Non-pigmented ciliary epithelial cell (primary cell): ENCODE measurements at places on chromosomes 1 and 21.

GRCh38 chr21:41895643-41896493, 16.7 kb upstream of the PRDM15 start:
- no peak for DNase-seq

- DNase-seq: no peak
These were observed 33.3 kb downstream of the RCC2 start for GRCh38 chr1:17405898-17406759.

DNA sequence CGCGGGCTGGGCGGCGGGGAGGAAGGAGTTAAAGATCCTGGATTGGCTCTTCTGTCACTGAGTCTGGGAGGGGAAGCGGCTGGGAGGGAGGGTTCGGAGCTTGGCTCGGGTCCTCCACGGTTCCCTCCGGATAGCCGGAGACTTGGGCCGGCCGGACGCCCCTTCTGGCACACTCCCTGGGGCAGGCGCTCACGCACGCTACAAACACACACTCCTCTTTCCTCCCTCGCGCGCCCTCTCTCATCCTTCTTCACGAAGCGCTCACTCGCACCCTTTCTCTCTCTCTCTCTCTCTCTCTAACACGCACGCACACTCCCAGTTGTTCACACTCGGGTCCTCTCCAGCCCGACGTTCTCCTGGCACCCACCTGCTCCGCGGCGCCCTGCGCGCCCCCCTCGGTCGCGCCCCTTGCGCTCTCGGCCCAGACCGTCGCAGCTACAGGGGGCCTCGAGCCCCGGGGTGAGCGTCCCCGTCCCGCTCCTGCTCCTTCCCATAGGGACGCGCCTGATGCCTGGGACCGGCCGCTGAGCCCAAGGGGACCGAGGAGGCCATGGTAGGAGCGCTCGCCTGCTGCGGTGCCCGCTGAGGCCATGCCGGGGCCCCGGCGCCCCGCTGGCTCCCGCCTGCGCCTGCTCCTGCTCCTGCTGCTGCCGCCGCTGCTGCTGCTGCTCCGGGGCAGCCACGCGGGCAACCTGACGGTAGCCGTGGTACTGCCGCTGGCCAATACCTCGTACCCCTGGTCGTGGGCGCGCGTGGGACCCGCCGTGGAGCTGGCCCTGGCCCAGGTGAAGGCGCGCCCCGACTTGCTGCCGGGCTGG, at the start of gene NPR1:
Gene NPR1 (plus strand): TSS at position 170 of the 818 bp plus-strand sequence. CDS start 421 bp downstream, at position 591.
- DNase-seq: no peak

DNA sequence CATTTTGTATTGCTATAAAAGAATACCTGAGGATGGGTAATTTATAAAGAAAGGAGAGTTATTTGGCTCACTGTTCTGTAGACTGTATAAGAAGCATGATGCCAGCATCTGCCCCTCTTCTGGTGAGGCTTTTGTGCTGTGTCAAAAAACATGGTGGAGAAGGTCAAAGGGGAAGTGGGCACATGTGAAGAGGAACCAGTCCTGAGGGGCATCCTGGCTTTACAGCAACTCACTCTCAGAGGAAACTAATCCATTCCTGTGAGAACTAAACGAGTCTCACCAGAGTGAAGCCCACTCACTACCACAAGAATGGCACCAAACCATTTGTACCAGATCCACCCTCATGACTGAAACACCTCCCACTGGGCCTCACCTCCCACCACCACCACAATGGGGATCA, 18.8 kb upstream of the SELP start:
- DNase-seq: no peak

GRCh38 chr1:28421744-28422143, 52.2 kb downstream of the PHACTR4 start:
- DNase-seq: no peak

- DNase-seq: no peak
These were observed 3.5 kb downstream of the GALNT2 start for GRCh38 chr1:230070321-230071208.

GRCh38 chr1:160058087-160058486, 11.9 kb downstream of the KCNJ10 start:
- DNase-seq: no peak

- no peak for DNase-seq
These were observed 163.7 kb downstream of the NTPCR start for GRCh38 chr1:233114159-233114558.

- peak; percentile 22 for DNase-seq
These were observed 330.9 kb downstream of the CHRM3 start for GRCh38 chr1:239717097-239717917.

- peak; percentile 91 for DNase-seq
These were observed 16.4 kb upstream of the TARBP1 start for GRCh38 chr1:234495231-234495990.

DNA sequence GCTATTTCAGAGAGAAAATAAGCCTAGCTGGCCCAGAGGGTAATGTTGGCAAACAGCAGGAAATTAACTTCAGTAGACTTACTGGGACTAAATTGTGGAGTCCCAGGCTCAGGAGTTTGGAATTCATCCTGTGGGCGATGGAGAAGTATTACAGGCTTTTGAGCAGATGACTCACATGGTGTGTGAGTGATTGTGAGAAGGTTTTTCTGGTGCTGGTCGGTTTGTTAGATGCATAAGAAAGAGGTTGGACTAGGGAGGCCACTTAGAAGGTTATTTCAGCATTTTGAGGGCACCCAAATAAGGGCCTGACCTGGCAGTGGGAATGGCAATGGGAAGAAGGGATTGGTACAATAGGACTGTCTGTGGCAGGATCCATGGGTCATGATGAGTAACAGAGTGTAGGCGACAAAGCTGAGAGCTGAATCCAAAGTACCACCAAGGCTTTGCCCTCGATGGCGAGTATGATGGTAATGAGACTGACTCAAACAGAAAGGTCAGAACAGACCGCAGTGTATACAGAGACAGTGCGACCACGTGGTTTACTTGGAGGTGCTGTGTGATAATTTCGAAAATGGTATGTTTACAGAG, 69.2 kb upstream of the KIF26B start:
- peak; percentile 95 for DNase-seq

- no peak for DNase-seq
These were observed 64.8 kb upstream of the ATP5PO start for GRCh38 chr21:33980276-33980916.

DNA sequence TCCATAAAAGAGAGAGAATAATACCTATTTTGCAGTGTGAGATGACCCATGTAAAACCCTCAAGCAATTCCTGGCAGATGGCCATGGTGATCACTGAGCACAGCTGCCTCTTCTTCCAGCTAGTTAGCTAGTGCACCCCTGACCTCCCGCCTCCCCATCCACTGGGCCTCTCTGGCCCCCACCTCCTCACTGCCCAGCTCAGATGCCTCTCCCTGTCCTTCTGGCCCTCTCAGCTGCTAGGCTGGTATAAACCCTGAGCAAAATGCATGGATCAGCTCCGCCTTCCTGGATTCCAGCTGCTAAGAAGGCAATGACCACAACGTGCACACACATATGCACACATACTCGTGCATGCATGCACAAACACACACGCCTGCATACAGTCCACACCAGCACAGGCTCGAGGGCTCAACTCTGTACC, 117.2 kb downstream of the DMRTB1 start:
- DNase-seq: no peak

GRCh38 chr1:157142201-157142600, 4.0 kb upstream of the ETV3 start:
- no peak for DNase-seq

GRCh38 chr1:228120857-228121489, 11.9 kb upstream of the MRPL55 start:
- no peak for DNase-seq

- no peak for DNase-seq
These were observed 151.9 kb downstream of the PGBD5 start for GRCh38 chr1:230274254-230274653.

DNA sequence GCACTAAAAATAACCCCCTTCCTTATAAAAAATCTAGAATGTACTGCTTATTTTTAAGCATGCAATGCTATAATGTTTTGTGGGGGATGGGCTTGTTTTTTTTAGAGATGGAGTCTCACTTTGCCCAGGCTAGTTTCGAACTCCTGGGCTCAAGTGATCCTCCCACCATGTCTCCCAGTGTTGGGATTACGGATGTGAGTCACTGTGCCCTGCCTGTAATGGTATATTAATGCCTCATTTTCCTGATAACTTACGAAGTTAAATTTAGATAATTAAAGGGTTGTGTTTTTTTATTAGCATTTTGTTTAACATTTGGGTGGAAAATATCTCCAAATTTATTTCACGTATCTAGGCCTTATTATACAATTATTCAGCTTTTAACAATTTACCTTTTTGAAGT, 6.5 kb downstream of the RNF11 start:
- no peak for DNase-seq

DNA sequence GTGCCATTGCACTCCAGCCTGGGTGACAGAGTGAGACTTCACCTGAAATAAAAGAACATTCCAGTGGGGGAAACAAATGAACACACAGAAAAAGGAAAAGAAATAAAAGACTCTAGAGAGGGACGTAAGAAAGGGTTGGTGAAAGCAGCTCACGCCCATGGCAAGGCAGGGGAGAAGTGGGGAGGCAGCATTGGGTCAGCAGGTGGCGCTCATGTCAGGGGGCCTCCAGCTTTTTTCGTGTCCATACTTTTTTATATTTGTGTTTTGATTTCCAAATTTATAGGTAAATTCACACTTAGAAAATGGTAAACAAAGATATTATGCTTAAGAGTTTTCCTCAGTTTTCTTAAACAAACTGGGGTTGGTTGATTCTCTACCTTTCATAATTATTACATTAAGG, 45.5 kb downstream of the VPS13D start:
- DNase-seq: no peak

- no peak for DNase-seq
These were observed 8.6 kb upstream of the TFF1 start for GRCh38 chr21:42374864-42375499.

- peak; percentile 17 for DNase-seq
These were observed 113.7 kb downstream of the FCRL5 start for GRCh38 chr1:157438613-157439012.

DNA sequence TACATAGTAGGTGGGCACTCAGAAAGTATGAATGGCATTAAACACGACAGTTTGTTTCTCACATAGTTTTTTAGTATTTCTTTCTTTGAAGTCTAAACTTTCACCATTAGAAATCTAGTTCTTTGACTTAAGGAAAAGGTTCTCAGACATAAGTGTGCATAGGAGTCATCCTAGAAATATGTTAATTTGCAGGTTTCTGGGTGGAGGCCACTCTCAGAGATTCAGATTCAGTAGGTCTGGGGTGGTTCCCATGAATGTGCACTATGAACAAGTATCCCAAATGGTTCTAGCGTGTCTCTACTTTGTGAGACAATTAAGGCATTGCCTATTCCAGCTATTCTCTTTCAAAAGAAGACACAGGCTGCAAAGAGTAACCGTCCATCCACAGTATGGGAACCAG, 119.3 kb downstream of the NGF start:
- DNase-seq: no peak

GRCh38 chr1:2575801-2576663, 10.5 kb upstream of the PRXL2B start:
- DNase-seq: no peak

GRCh38 chr1:232066521-232066920, 439.9 kb downstream of the DISC1 start:
- no peak for DNase-seq

DNA sequence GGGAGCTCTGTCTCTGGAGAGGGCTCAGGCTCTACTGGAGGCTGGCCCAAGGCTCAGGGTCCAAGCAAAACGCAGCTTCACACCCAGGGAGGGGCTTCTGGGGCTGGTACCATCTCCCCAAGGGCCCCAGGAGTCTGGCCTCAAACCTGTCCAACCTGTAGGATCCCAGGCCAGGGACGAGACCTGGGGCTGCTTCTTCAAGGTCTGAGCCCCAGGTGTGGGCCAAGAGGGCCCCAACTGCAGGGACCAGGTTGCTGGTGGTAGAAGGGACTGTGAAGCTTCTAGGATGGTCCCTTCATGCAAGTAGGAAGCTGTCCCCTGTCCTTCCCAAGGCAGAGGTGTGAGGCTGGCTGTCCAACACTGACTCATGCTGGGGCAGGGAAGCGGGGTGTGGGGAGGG, 7.8 kb upstream of the MMEL1 start:
- DNase-seq: no peak

DNA sequence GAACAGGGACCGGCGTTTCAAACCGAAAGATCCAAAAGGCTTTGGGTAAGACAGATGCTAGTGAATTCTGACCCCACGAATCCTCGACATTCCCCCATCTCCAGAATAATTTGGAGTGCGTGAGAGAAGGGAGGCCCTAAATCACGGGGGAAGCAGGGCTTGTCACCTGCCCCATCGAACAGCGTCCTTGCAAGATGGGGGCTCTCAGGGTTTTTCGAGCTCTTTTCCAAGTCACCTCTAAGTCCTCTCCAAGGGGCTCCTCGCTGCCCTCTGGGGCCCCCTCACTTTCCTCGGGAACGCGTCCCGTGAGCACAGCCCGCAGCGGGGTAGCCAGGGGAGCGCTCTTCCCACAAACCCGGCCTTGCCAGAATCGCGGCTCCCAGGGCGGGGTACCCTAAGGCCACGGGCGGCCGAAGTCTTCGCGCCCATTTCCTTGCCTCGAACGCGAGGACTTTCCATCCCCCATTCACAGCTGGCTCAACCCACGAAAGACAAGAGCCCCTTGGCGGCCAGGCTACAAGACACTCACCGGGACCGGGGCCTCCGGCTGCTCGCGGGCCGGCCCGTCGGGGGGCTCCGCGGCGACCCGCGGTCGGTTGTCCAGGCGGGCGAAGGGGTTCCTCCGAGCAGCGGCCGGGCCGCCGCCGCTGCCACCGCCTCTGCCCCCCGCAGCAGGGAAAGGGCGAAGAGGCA, 546 bp downstream of the DONSON start:
- no peak for DNase-seq

- no peak for DNase-seq
These were observed 379.8 kb downstream of the PTPRC start for GRCh38 chr1:199018471-199019135.

GRCh38 chr1:177632923-177633615, 336.8 kb downstream of the SEC16B start:
- no peak for DNase-seq

- no peak for DNase-seq
These were observed 177.1 kb downstream of the GABPA start for GRCh38 chr21:25911730-25912401.

DNA sequence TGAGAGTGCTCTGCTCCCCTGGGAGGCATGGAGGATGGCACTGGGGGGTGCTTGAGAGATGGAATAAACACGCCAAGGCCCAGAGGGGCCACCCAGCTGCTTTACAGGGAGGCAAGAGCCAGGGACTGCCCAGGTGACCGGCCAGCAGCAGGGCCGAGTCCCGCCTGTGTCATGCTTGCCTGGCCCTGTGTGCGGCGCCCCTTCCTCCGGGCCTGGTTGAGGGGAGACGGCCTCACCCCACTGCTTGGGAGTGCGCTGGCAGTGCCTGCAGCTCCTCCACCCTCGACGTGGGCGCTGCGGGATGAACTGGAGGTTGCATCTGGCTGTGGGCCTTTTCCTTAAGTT, 33.1 kb upstream of the COL6A2 start:
- DNase-seq: no peak

GRCh38 chr1:109188200-109188599, 25.5 kb upstream of the SARS1 start:
- DNase-seq: no peak

GRCh38 chr1:15962671-15963362, 13.1 kb downstream of the ZBTB17 start:
- no peak for DNase-seq

DNA sequence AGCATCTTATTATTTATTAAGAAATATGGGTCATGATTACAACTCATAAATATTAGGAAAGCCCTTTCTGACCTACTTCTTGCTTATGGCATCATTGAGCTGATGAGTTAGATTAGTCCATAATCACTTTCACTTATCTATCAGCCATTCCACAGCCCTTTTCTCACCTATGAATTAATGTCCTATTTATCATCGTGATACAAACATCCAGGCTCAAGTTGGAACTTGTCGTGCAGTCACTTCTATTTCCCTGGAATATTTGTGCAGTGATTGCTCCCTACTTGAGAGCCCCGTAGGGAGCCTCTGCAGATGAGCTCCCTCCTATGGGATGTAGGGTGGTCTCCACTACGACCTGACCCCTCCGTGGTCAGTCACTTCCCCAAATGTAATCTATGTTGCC, 8.1 kb upstream of the F3 start:
- DNase-seq: no peak
